ENCODE measurements at places on chromosomes 2 and 18.

DNA sequence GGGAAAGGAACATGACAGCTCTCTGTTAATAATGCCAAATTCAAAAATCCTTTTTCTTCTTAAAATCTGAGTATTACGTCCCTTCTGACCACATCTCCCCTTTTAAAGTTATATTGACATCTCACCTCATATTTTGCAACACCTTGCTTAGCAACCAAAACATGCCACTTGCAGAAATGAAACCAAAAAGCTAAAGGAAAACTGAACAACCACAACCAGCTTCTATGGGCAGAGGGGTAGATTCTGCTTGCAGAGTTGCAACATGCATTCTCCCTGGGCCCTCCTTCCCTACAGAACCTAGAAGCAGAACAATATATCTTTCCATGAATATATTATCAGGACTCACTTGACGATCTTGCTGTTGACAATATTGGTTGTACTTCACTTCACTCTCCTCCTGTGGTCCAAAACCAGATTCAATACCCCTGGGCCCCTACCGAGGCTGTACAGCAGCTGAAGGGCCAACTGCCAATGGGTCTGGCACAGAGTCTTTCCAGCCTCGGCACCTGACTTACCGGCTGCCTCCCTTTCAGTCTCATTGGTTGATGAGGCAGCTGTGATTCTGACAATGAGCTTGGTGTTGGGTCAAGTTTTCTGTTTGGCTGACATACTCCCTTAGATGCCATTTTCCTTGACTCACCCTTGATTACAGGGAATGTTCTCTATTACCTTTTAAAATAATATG, 616.6 kb downstream of the ZEB2 start:
- DNase-seq: no peak

DNA sequence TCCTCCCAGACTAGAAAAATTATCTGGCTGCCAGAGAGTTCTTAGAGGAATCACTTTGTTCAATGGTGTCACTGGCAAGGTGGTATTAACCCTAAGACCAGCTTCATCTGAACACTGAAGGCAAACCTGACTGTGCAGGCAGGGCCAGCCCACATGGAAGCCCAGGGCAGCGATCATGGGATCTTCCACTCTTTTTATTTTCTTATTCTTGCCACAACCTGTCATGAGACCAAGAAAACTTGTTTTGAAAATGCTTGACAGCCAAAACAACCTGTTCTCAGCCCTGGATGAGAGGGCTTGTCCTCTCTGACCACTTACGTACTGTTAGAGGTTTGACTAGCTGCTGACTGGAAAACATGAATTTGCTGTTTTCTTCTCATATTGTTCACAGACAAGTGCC, 75.3 kb upstream of the FOSL2 start:
- DNase-seq: no peak

- peak; percentile 52 for DNase-seq
Measured at GRCh38 chr18:23970161-23971096, 44.1 kb upstream of the TTC39C start.

DNA sequence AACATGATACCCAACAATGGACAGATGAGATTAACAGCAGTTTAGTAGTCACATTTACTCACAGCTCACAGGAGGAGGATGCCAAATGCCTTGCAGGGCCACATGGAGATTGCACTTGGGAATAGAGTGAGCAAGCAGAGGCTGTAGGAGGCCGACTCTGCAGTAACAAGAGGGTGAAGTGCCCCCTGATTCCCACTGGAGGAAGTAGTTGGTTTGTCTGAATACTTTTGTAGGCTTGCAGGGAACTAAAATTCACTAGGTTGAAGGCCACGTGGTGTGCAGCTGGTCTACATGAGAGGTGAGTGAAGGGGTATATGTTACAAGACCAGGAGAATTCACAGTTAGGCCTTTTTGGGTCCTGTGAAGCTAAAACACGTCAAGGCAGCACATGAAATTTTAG, 419.3 kb upstream of the TNP1 start:
- no peak for DNase-seq

GRCh38 chr2:30942419-30942818, 135.2 kb upstream of the CAPN13 start:
- no peak for DNase-seq

DNA sequence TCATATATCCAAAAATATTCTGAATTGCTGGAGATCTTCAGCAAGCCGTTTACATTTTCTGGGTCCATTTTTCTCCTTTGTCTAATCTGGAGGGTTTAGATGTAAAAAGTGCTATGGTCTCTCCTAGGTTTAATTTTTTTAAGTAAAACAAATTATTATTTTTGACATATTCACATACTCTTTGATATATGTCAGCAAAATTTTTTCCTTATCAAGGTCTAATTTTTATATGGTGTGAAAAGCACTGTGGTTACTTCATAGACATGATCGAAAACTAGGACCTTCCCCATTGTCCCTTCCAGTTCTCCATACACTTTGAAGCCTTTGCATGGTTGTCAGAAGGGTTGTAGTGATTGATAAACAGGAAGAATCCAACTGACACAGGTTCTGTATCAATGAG, 168.2 kb downstream of the PLCL1 start:
- DNase-seq: no peak

DNA sequence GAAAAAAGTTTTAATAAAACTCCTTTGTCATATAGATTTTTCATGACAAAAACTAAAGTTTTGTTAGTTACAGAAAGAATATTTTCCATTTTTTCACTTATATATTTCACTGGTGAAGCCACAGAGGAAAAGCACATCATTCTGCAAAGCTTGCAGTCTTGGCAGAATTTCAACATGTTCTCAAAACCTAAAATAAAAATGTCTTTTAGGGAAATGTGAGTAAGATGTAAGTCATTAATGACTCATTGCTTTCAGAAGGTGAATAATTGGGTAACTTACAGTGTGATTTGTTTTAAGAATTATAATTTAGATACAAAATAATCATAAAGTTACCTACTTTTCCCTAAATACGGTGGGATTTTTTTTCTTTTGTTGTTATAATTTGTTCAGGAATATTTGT, 43.4 kb upstream of the TNFRSF11A start:
- DNase-seq: no peak

GRCh38 chr2:204260162-204260877, 285.0 kb upstream of the PARD3B start:
- DNase-seq: no peak

DNA sequence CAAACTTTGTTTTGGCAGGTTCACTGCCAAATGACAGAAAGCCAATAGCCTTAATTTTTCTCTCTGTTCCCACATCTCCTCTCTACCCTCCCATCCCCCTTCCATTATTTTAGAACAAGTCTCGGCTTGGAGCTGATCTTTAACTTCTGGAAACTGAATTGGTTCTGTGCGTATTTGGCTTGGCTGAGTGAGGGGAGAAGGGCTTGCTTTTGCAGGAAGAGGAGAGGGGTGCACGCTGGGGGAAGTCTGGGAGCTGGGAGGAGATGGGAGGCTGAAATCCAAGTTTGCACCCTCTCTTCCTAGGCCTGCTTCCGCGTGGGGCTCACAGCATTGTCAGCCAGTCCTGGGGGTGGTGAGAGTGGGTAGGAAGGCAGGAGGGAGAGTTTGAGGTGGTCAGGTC, 176.1 kb upstream of the SPRED2 start:
- no peak for DNase-seq

DNA sequence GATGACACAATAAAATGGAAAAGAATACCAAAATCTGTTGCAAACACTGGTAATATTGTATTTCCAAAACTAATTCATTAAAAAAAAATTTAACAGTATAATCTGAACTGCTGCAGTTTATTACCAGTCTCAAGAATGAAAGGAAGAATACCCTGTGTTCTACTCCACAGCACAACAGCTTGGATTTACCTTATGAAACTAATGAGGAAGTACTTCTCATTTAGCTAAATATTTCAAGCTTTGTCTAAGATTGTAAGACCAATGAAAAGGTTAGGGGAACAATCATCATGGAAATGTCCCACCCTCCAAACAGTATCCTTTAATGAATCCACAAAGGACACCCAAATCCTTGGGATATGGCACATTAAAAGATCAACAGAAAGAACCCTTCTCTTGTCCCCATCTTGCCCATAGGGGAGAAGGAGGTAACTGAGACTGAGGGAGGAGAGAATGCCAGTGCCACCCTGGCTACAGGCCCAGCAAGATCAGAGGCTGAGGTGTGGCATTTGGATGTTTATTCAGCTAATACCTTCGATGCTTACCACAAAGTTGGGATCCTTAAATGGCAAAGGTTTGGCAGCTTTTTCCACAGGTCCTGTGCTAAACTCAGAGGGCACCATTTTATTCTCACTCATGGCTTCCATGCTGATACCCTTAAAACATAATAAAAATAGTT, 17.7 kb downstream of the INO80C start:
- no peak for DNase-seq

- DNase-seq: no peak
Measured at GRCh38 chr2:157302492-157303099, 23.0 kb downstream of the ERMN start.

GRCh38 chr2:105834931-105835330, 90.2 kb downstream of the NCK2 start:
- no peak for DNase-seq

GRCh38 chr2:43438858-43439655, 156.8 kb downstream of the THADA start:
- no peak for DNase-seq

DNA sequence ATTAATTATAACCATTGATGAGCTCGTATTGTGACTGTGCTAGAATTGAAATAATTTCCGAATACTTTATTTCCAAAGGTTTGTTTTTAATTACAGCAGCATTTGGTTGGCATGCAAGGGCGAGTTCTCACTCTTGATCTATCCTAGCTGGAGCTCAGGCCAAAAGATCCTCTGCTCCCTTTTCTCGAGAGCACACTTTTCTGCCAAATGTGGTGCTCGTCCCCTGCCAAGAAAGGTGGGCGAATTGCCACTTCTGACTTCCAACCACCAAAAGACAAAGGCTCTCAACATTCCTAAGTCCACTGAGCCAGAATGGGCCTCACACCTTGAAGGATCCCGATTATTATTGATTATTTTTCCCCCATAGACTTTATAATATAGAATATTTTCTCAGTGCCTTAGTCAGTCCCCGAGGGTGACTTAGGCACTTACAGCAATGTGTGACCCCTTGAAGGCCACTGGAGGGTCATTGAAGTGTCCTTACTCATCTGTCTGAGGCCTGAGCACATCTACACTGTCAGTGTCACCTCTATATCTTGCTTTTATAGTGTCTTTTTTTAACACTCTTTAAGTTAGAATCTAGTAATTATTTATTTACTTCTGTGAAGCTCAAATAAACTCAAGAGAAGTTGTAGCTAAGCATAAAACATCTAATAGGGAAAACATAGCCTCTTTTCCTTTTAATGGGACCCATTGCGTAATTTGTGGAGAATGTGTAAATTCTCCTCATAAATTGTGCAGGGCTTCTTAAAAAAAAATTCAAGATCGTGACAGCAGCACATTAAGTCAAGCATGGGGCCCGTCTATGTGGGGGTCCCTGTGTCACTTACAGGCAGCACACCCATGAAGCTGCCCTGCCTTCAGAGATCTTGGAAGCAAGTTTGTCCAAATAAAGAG, 98.3 kb downstream of the MEIS1 start:
- no peak for DNase-seq

GRCh38 chr2:99775585-99775984, 285.8 kb upstream of the REV1 start:
- no peak for DNase-seq

DNA sequence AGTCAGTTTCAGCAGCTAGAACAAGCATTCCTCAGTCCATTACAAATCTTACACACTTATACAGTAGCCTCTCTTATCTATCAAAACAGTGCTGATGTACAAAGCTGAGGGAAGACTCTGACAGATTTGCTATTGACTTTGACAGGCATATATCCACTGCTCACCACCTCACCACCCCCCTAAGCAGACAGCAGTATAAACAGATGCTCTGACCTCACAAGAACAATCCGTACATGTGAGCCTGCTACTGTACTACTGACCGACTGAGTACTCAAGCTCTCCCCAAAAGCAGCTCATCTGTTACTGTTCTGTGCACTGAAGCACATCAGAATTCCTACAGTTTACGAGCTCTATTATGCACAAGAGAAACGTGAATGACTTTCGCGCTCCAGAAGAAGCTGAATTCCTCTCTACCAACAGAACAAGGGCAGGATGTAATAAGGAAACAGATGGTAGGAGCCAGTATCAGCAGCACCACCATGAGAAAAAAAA, 95.6 kb upstream of the PDE1A start:
- no peak for DNase-seq

GRCh38 chr2:11288431-11288830, 56.0 kb downstream of the ROCK2 start:
- DNase-seq: no peak

- DNase-seq: no peak
Measured at GRCh38 chr18:46301081-46301480, 196.9 kb downstream of the HAUS1 start.

DNA sequence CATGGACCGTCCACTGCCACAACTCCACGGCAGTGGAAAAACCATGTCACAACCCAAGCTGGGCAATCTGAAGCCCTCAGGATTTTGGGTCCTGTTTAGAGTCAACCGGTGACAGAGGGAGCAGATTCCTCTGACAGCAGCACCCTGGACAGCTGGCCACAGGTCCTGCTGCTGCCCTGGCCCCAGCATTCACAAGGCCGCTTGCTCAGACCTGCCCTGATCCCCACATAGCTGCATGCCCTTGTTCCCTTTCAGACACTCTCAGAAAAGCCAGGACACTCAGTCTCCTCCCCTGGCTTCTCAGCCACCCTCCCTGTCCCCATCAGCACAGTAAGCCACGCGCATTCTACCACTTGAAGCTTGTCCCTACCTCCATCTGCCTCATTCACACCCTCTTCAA, 1.6 kb downstream of the COPS9 start:
- no peak for DNase-seq

GRCh38 chr2:176516051-176516602, 246.9 kb downstream of the MTX2 start:
- DNase-seq: no peak

GRCh38 chr2:33680644-33681363, 81.7 kb upstream of the FAM98A start:
- DNase-seq: no peak

GRCh38 chr2:47777277-47777937, 5.5 kb upstream of the MSH6 start:
- DNase-seq: no peak

GRCh38 chr2:54228945-54229344, 27.1 kb downstream of the TSPYL6 start:
- no peak for DNase-seq

GRCh38 chr2:163187119-163187518, 348.6 kb upstream of the KCNH7 start:
- DNase-seq: no peak

DNA sequence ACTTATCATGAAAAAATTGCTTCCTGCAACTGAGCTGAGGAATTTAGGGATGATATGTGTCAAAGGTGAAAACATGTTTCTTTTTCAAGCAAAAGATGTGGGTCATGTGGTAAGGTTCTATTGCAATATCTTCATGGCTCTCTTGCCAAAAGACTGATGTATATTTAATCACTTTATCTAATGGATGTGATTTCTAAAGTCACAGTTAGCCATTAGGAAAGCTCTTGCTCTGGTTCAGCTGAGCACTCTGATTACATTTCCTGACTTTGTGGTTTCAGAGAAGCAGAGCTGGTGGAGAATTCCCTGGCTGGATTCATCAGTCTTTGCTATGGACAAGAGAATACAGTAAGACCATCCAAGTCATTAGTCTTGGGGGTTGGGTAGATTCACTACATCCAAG, 24.4 kb downstream of the SCN9A start:
- DNase-seq: no peak

GRCh38 chr2:203959672-203960071, 23.1 kb downstream of the ICOS start:
- no peak for DNase-seq
